ENCODE measurements at places on chromosomes 2 and 18. TPM values are rescaled to one million over a fixed set of nuclear protein-coding genes. Genes with fewer than 3 reads are reported as not detected.

Gene TMEM198
- 4.2 TPM for total RNA-seq

Gene AGXT
- not detected for total RNA-seq

Gene ALPG
- total RNA-seq, result not detected

Gene MAL
- total RNA-seq, result not detected

Gene MC4R
- total RNA-seq, result not detected

Gene ZNF385B
- 0.13 TPM for total RNA-seq

Gene ACMSD
- not detected for total RNA-seq

Gene ALK
- not detected for total RNA-seq

Gene LAMA1
- total RNA-seq, result 1.4 TPM

Gene ABCB11
- not detected for total RNA-seq

- peak; percentile 28 for DNase-seq
Observed at GRCh38 chr2:197929008-197929885, 124.9 kb downstream of the PLCL1 start.

DNA sequence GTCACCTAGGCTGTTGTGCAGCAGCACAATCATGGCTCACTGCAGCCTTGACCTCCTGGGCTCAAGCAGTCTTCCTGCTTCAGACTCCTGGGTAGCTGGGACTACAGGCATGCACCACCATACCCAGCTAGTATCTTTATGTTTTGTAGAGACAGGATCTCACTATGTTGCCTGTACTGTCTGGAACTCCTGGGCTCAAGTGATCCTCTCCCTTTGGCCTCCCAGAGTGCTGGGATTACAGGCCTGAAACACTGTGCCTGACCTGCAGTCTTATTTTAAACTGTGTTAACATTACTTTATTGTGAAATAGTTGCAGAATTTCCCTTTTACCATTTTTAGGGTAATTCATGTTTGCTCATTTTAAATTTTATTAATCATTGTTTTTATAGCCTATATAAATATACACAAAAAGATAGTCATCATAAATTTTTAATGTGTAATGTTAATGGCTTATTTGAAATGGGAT is 24.6 kb downstream of the EML4 start:
- no peak for DNase-seq

DNA sequence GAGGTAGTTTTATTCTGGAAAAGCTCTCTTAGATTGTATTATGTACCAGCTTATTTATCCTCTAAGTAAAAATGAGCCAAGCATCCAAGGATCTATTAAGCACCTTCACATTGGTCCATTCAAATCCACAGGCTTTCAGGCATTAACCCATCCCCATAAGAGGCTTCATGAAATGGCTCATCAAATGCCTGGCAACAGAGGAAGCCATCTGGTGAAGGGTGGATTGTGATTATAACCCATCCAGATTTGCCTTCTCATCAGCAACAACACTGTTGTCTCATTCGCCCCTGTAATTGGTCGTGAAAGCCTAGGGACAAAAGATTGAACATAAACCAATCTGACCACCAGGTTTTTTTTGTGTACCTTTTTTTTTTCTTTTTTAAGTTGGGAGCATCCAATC is 134.3 kb upstream of the TACR1 start:
- no peak for DNase-seq

GRCh38 chr2:85503851-85504777 is 34.9 kb upstream of the MAT2A start:
- DNase-seq, result peak; percentile 98

DNA sequence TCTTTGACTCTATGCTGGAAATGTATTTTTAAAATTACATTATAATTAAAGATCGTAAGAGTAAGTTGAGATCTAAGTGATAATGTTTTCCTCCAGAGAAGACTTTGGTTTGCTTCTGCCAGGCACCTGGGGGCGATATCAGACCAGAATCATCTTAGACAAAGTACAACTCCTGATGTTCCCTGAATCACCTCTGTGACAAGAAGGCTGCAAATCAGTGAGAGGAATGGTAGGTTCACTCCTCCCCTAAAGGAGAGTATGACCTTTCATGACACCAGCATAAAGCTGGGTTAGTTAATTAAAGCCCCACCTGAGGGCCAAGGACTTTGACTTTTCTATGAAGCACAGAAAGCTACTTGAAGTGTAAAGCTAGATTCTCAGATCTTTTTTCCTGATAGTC is 114.4 kb upstream of the DTNA start:
- DNase-seq, result peak; percentile 43

GRCh38 chr2:119231975-119232665 is 8.5 kb downstream of the STEAP3 start:
- peak; percentile 69 for DNase-seq

DNA sequence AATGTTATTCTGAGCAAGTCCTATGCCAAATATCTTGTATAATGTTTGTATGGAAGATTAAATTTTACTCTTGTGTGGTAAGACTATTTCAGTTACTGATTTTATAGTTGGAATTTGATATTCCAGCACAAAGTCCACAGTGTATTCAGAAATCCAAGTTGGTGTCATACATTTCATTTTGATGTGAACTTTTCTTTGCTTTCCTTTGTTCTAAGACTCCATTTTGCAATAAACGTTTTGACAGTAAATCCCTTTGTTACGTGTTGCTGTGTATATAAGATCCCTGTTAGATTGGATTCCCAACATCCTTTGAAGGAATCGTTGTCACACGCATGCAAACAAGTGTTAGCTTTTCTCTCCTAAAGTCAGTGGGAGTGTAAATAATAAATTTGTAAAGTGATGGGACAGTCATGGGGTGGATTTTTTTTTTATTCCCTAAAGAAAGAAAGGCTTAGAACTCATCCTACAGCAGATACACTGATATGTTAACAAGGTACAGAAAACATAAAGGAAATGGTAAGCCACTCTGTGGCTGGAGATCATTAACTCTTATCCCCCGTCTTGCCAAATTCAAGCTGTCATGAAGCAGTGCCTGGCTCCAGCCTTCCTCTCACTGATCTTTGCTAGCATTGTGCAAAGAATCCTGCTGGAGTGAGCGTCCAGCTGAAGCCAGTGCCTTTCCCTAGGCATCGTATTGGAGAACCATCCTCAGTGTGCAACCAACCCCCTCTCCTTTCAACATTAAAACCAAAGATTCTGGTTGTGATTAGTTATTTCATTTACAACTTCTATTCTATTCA is 127.6 kb upstream of the CDCA7 start:
- no peak for DNase-seq

DNA sequence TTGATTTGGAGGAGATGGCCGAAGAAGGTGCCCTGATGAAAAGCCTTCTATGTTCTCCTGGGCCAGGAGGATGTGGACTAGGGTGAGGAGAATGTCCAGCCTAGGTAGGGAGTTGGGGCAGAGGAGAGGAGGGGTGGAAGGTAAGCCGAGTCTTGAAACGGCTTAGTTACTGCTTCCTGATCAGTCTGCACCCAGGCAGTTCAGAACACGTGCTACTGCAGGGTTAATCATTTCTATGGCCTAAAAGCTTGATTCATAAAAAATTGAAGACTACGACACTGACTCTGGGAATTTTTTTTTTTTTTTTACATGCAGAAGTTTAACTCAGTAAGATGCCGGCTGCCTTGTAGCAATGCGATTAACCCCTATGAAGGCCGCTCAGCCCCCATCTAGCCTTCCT is 125.3 kb downstream of the TMEM163 start:
- DNase-seq, result no peak

- no peak for DNase-seq
Observed at GRCh38 chr2:74704216-74704615, 50.2 kb downstream of the SEMA4F start.

- no peak for DNase-seq
Observed at GRCh38 chr2:113069676-113070605, 2.2 kb downstream of the IL1F10 start.

DNA sequence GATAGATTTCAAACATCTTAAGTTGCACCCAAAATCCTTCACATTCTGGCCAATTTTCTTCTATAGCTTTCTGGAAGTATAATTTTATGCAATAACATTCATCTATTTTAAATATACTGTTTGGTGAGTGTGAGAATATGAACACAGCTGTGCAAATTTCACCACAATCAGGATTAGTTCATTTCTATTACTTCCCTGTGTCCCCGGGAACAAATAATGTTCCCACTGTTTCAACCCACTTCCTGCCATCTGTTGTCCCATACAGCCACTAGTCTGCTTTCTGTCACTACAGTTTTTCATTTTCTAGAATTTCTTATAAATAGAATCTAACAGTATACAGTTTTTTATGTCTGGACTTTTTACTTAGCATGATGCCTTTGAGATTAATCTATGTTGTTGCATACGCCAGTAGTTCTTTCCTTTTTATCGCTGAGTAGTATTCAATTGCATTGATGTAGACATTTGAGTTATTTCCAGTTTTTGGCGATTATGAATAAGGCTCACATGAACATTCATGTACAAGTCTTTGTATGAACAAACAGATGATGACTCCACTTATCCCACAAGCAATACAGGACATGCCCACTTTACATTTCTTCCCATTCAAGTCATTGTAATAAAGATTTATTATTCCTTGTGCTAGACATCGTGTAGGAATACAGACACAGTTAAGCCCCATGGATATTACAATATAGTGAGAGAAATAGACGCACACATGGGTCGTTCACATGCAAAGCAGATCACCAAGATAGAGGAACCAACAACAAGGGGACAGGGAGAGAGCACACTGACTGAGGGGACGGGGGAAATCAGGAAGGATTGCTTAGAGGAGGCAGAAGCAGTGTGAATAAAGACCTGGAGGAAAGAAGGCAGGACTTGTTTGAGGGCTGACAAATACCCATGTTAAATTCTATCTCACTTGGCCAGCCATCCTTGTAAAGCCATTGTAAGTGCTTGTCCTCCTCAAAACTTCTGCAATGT is 72.9 kb upstream of the PAX8 start:
- DNase-seq, result peak; percentile 42

DNA sequence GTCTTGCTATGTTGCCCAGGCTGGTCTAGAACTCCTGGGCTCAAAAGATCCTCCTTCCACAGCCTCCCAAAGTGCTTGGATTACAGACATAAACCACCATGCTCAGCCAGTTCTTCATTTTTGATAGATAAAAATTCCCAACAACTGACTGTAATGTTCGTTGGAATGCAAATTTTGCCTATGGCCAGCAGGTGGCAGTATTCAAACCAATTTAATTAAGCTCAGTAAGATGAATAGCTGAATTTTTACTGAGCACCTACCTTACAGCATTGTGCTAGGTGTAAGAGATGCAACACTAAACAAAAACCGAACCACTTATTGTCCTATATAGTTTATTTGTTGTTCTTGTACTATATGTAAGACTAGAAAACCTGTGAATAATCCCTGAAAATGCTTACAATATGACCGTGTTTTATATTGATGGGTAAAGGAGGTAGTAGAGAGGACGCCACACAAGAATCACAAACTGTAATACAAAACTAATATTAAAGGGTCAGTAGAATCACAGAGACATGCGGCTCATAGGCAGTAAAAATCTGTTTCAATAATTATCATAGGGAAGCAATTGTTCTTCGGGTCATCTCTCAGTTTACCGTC is 8.2 kb upstream of the TMEM182 start:
- peak; percentile 54 for DNase-seq

DNA sequence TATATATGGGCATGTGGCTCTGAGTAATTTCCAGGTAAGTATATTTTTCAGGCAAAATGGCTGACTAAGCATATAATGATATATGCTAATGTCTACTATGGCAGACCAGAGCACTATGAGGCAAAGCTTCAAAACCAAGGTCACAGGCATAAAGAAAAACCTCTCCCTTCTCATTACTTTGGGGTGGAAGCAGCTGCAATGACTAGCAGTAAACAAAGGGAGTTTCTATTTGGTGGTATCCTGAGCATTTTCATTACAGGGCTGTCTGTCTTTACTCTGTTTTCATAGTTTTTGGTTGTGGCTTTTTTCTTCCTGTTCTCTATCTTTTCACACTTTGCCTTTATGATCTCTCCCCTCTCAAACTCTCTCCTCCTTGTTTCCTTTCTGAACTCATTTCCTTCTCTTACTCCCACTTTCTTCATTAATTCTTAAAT is 15.6 kb downstream of the PDE6D start:
- no peak for DNase-seq

- DNase-seq, result no peak
Observed at GRCh38 chr18:37453752-37454151, 111.8 kb downstream of the CELF4 start.

GRCh38 chr2:228699400-228699799 is 517.9 kb upstream of the SPHKAP start:
- peak; percentile 52 for DNase-seq

GRCh38 chr18:8742387-8743361 is 37.3 kb downstream of the MTCL1 start:
- no peak for DNase-seq

DNA sequence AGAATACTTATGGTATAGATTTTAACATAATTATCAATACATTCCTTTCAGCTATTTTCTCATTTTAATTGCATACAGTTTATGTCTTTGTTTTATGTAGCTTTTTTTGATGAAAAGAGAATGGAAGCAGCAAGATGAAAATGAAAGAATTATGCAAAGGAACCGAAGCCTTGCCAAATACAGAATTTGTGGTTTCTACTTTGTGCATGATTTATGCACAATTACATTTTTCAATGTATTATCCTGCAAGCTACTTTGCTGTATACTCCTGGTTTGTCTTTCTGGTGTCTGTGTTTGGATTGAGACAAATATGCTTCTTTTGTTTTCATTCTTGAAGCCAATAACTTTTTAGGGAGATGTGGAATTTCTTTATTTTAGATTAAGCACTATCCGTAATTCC is 1642.6 kb upstream of the CELF4 start:
- no peak for DNase-seq

GRCh38 chr2:144078106-144078505 is 441.8 kb downstream of the ZEB2 start:
- DNase-seq, result peak; percentile 77

DNA sequence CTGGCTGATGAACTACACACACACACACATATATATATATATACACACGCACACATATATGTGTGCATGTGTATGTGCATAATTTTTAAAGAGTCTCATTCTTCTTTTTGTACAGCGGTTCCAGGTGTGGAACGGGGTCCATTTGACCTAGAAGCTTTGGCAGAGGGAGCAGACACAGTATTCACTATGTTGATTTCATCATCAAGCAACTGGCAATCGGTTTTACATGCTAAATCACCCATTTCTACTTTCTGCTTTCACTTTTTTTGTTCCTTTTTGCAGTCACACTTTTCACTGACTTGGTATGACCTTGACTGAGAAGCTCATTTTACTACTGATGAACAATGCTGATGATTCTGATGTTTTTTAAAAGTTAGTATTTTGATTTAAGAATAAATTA is 63.0 kb upstream of the PGAP1 start:
- DNase-seq, result peak; percentile 25

DNA sequence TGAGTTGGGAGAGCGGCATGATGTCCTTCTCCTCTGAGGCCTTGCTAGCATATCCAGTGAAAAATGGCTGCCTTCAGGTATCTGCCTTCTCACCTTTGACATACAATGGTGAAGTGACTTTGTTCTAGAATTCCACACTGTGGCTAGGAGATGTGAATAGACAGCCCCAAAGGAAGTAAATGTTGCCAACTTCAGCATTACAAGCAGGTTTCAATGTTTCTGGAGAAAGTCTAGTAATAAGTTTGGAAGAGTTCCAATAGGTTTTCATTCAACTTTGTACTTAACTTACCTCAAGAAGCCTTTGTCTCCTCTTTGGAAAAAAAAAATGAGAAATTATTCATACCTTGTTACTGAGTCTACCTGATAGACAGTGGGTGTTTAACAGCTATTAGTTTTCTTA is 421.3 kb upstream of the MMADHC start:
- DNase-seq, result no peak

- DNase-seq, result peak; percentile 72
Observed at GRCh38 chr2:23426263-23426905, 41.4 kb downstream of the KLHL29 start.

- peak; percentile 88 for DNase-seq
Observed at GRCh38 chr2:105789745-105790460, 45.2 kb downstream of the NCK2 start.

- DNase-seq, result peak; percentile 15
Observed at GRCh38 chr2:163185160-163185559, 346.6 kb upstream of the KCNH7 start.
